Body of pancreas (tissue), 4 donors: ENCODE measurements at places on chromosomes 16 and 17.

- no peaks in the 10 kb centered on the region for H3K36me3 ChIP-seq
- no peaks in the 10 kb centered on the region for H3K27me3 ChIP-seq
- no peak overlapping the region for H3K4me3 ChIP-seq
- no peak overlapping the region for H3K27ac ChIP-seq
- H3K4me1 ChIP-seq = no peaks in the 10 kb centered on the region
- no peak for DNase-seq
Observed at GRCh38 chr16:59411961-59412841, 678.1 kb upstream of the GOT2 start.

- H3K27me3 ChIP-seq = peaks cover 4% of the 10 kb centered on the region
- no peak for DNase-seq
- no peak overlapping the region for H3K4me3 ChIP-seq
- peaks cover 11% of the 10 kb centered on the region for H3K4me1 ChIP-seq
- H3K27ac ChIP-seq = no peak overlapping the region
- no peaks in the 10 kb centered on the region for H3K36me3 ChIP-seq
Observed at GRCh38 chr16:89193576-89194293, 6.6 kb downstream of the SLC22A31 start.

DNA sequence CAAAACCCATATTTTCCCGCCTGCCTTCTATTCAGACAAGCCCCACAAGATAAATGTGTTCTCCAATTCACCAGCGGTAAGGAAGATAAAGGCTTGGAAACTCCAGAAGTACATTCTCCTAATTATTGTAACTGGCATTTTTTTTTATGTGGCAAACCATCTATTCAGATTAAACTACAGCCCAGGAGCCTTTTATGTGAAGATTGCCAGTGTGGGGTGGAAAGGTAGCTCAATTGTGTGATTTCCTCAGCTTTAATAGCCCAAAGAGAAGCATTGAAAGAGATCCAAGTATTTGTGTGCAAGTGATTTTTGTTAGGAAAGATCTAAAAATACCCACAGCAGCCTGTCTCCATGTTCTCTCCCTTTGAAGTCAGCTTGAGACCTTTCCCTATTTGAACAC, 451.4 kb upstream of the CCL2 start:
- no peak overlapping the region for H3K4me3 ChIP-seq
- H3K27me3 ChIP-seq = no peaks in the 10 kb centered on the region
- no peaks in the 10 kb centered on the region for H3K36me3 ChIP-seq

GRCh38 chr16:84841787-84842300, 22.1 kb downstream of the CRISPLD2 start:
- peak; percentile 72 for DNase-seq
- H3K4me3 ChIP-seq = no peak overlapping the region
- peak overlapping the region; percentile 68 for H3K27ac ChIP-seq
- no peaks in the 10 kb centered on the region for H3K36me3 ChIP-seq
- no peaks in the 10 kb centered on the region for H3K27me3 ChIP-seq

DNA sequence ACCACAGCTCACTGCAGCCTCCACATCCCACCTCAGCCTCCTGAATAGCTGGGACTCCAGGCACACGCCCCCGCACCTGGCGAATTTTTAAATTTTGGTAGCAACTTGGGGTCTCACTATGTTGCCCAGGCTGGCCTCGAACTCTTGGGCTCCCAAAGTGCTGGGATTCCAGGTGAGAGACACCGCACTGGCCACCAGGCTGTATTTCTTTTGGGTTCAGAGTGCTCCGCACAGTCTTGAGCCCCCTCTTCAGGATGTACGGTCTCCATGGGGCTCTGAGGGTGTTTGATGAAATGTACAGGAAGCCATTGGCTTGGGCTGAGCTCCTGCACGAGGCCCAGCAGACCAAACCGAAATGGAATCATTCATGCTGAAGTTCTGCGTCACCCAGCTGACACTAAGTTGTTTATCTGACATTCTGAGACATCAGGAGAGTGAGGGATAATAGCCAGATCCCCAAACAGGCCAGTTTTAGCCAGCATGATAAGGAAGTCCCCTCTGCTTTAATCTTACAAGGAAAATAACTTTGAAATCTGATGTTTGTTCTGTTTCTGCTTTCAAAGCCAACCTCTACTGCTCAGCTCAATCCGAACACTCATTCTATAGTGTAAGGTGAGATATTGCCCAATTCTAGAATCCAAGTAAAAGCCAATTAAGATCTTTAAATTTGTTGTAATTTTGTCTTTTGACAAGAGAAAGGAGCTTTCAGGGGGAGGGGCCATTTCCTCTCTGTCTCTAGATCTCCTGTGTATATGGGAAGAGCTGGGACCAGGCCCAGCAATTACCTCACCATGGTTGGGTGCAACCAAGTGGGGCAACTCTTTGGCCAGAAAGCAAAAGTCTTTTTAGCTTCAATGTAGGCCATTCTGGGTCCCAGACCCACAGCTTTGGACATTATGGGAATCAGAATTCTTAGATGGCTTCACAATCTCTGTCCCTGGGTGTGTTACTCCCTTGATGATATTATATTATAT, 23.7 kb downstream of the GPR142 start:
- peaks cover 15% of the 10 kb centered on the region for H3K4me1 ChIP-seq
- DNase-seq = no peak
- no peaks in the 10 kb centered on the region for H3K27me3 ChIP-seq
- H3K4me3 ChIP-seq = no peak overlapping the region
- H3K36me3 ChIP-seq = no peaks in the 10 kb centered on the region

GRCh38 chr16:29198231-29198630, 208.3 kb downstream of the NPIPB11 start:
- no peaks in the 10 kb centered on the region for H3K27me3 ChIP-seq
- no peak overlapping the region for H3K27ac ChIP-seq
- no peak for DNase-seq

DNA sequence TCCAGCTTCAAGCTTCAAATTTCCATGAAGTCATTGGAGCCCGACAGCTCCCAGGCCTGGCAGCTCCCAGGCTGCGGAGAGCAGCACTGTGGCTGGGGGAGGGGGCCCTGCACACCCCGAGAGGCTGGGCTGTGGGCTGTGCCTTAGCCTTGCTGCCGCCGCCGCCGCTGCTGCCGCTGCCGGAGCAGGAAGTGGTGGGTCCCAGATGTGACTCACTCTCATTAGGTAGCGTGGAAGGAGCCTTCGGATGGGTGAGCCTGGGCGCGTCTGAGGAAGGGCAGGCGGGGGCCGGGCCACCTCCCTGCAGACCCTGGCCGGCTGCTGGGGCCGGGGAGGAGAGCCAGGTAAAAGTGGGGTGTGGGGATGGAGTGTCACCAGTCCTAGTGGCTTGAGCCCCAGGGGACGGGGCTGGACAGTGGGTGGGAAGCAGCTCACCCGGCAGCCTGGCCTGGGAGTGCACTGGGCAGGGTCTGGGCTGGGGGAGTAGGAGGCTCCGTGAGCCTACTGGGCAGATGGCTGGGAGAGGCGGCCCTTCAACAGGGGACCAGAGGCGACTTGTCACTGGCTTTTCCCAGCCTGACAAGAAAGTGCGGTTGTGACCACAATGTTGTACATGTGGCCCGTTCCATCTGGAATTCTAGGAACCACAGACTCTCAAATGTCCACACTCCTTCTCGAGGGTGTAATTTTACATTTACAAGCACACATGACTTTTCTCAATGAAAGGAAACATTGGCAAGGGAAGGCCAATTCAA, at the start of gene ADCY7:
TSS of gene ADCY7 (plus strand) at position 215 of the 755 bp plus-strand sequence. CDS start 21,629 bp downstream, outside the sequence.
- H3K4me3 ChIP-seq = no peak within 1 kb of the TSS
- no peaks in the 10 kb centered on the region for H3K27me3 ChIP-seq
- H3K4me1 ChIP-seq = no peaks in the 10 kb centered on the region
- peak; percentile 63 for DNase-seq

- H3K4me3 ChIP-seq = peak overlapping the region; percentile 54
- H3K36me3 ChIP-seq = peaks cover 8% of the 10 kb centered on the region
- peak overlapping the region; percentile 80 for H3K27ac ChIP-seq
- peaks cover 29% of the 10 kb centered on the region for H3K4me1 ChIP-seq
- no peaks in the 10 kb centered on the region for H3K27me3 ChIP-seq
Observed at GRCh38 chr17:75895370-75896155, 1.2 kb downstream of the TRIM65 start.

GRCh38 chr16:48556913-48557351, 53.0 kb downstream of the N4BP1 start:
- no peak overlapping the region for H3K4me3 ChIP-seq
- peaks cover 44% of the 10 kb centered on the region for H3K4me1 ChIP-seq
- H3K36me3 ChIP-seq = no peaks in the 10 kb centered on the region
- no peak for DNase-seq

GRCh38 chr17:64056269-64057005, 36.0 kb upstream of the ICAM2 start:
- H3K4me3 ChIP-seq = no peak overlapping the region
- DNase-seq = peak; percentile 83
- peaks cover 28% of the 10 kb centered on the region for H3K36me3 ChIP-seq
- no peaks in the 10 kb centered on the region for H3K27me3 ChIP-seq

DNA sequence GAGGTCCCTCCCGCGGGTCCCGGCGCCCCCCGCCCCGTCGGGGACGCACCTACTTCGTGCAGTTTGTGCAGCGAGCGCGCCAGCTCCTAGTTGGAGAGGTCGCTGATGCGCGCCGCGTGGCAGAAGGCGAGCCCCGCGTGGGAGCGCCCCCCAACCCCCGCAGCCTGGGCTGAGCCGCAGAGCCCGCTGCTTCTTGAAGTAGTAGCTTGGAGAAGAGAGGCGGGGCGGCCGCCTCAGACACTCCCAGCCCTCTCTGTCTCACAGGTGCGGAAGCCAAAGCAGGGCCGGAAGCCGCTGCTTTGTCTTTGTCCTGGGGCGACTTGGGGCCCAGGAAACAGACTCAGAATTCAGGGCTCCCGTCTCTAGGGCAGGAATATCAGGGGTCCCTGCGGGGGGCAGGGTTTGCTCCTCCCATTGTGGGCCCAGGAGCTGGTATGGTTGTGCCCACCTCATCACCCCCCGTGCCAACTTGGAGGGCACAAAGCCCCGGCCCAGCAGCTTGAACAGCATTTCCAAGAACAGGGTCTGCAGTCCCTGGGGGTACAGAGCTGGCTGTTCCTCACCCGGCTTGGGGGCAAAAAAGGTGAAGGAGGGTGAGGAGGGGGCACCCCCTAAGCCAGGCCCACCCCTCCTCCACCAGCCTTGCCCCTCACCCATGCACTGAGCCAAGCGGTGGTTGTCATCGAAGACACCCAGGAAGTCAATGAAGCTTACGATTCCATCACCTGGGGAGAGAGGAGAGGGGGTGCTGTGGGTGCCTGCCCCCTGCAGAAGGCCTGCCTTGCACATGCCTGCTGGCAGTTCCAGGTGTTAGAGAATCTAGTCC, 13.5 kb downstream of the SPATA32 start:
- H3K4me1 ChIP-seq = peaks cover 23% of the 10 kb centered on the region
- H3K4me3 ChIP-seq = peak overlapping the region; percentile 12
- peak; percentile 72 for DNase-seq
- H3K36me3 ChIP-seq = no peaks in the 10 kb centered on the region

- no peaks in the 10 kb centered on the region for H3K36me3 ChIP-seq
- no peaks in the 10 kb centered on the region for H3K4me1 ChIP-seq
- no peak overlapping the region for H3K27ac ChIP-seq
Observed at GRCh38 chr16:17194190-17194780, 276.5 kb downstream of the XYLT1 start.

DNA sequence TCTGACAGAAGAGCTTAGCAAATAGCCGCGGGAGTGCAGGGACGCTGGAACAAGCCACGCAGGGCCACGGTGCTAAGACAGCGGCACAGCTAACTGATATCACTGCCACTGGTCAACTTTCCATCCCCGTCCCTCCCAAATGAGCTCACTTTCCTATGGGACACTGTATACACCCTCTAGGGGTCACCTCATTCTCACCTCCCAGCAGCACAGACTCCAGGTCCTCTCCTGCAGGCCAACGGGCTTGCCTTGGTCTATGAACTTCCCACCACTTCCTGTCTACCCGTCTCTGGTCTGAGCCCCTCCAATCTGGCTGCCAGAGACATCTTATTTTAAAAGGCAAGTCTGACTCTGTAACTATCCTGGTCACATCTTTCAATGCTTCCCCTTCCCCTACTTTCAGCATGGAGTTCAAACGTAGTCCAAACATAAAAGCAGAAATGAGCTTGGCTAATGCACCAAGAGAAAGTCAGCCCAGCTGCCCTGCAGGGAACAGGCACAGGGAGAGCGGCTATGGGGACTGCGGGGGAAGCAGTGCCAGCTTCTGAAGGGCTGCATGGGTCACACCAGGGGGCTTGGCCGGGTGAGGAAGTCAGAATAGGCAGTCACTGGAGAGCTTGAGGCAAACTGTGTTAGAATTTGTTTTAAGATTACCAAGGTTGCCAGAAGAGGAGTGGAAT, 26.3 kb upstream of the SLC38A8 start:
- no peaks in the 10 kb centered on the region for H3K27me3 ChIP-seq
- H3K36me3 ChIP-seq = no peaks in the 10 kb centered on the region
- H3K27ac ChIP-seq = peak overlapping the region; percentile 2
- no peaks in the 10 kb centered on the region for H3K4me1 ChIP-seq

DNA sequence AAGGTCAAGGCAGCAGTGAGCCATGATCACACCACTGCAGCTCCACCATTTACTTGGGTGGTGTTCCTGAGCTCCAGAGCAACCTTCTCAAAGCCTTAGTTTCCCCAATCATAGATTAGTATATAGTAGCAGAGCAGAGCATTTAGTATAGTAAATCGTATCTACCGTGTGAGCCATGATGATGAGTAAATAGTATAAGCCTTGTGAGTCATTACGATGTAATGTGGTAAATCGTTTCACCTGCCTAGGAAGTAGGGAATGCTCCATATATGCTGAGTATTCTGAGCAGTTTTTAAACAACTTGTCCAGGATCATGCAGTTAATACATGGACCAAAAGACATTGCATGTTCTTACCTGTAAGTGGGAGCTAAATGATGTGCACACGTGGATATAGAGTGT, 66.4 kb downstream of the SCNN1B start:
- H3K4me1 ChIP-seq = peaks cover 25% of the 10 kb centered on the region
- no peak for DNase-seq
- no peaks in the 10 kb centered on the region for H3K27me3 ChIP-seq
- H3K4me3 ChIP-seq = no peak overlapping the region
- no peaks in the 10 kb centered on the region for H3K36me3 ChIP-seq

DNA sequence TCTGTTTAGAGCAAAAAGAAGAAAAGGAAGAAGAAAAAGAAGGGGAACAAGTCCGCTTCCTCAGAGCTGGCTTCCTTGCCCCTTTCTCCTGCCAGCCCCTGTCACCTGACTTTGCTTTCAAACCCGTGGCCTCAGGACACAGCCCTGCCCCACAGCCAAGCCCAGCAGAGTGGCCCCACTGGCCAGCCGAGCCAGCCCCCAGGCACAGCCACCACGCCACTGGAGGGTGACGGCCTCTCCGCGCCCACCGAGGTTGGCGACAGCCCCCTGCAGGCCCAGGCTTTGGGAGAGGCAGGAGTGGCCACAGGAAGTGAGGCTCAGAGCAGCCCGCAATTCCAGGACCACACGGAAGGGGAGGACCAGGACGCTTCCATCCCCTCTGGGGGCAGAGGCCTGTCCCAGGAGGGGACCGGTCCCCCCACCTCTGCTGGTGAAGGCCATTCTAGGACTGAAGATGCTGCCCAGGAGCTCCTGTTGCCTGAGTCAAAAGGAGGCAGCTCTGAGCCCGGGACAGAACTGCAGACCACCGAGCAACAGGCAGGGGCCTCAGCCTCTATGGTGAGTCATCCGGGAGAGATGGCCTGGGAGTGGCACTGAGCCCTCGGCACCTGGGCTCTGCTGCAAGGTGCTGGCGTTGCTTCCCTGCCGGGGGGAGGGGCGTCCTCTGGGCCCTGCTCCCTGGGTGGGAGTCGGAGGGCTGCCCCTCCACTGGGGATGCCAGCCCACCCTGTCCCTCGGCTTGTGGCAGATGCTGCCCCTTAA, 27.3 kb downstream of the RNF213 start:
- no peaks in the 10 kb centered on the region for H3K27me3 ChIP-seq
- H3K4me3 ChIP-seq = no peak overlapping the region
- no peak for DNase-seq
- H3K4me1 ChIP-seq = no peaks in the 10 kb centered on the region
- H3K36me3 ChIP-seq = peaks cover 40% of the 10 kb centered on the region

GRCh38 chr17:51036084-51036483, 84.6 kb downstream of the SPAG9 start:
- no peak for DNase-seq
- no peak overlapping the region for H3K27ac ChIP-seq
- H3K4me1 ChIP-seq = no peaks in the 10 kb centered on the region
- H3K36me3 ChIP-seq = no peaks in the 10 kb centered on the region
- no peaks in the 10 kb centered on the region for H3K27me3 ChIP-seq
- H3K4me3 ChIP-seq = no peak overlapping the region
